ENCODE measurements at places on chromosomes 7 and 10.
A peak's percentile ranks its signal among the peaks of the same experiment; 100 is the strongest.

DNA sequence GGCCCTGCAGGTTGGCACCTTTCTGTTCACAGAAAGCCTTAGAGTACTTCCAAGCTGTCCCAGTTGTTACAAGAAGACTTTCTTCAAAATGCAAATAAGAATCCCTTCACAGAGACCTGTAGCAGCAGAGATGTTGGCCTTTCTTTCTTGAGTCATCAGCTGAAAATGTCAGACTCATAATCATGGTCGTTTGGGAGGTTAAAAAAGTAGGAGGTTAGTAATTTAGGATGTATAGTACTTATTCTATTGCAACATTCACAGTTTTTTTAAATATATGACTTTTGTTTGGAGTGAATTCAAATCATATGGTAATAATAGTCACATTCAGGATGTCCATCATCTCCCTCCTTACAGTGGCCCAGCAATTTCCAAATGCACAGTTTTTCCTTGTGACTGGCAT, 223.9 kb upstream of the GLI3 start:
- no peak for DNase-seq

GRCh38 chr10:86821388-86821999, 65.1 kb downstream of the BMPR1A start:
- DNase-seq, result no peak

DNA sequence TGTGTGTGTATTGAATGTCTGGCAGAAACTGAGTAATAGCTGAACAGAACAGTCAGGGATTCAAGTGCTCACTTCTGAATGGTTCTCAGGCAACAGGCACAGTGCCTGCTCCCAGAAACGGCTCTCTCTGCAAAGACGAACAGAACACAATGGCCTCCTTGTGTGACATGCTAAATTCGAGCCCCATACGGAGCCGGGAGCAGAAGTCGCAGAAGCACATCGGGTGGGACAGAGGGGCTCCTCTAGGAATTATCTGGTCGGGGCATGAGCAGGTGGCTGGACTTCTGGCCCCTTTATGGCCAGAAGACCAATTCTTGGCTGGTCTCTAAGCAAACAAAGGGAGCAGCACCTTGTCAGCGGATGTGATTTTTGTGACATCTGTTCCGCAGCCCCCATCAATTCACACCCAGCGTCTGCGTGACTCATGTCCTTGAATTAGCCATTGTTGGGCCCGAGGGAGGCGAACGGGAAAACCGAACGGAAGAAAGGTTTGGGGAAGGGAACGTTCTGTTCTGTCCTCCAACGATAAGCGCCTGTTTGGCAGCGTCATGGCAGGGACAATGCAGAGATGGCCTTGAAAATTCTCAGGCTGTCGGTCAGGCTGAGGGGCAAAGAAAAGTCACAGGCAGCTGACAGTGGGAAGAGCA, 47.3 kb upstream of the NPTX2 start:
- no peak for DNase-seq

GRCh38 chr7:95922191-95922590, 149.8 kb downstream of the DYNC1I1 start:
- DNase-seq, result no peak

DNA sequence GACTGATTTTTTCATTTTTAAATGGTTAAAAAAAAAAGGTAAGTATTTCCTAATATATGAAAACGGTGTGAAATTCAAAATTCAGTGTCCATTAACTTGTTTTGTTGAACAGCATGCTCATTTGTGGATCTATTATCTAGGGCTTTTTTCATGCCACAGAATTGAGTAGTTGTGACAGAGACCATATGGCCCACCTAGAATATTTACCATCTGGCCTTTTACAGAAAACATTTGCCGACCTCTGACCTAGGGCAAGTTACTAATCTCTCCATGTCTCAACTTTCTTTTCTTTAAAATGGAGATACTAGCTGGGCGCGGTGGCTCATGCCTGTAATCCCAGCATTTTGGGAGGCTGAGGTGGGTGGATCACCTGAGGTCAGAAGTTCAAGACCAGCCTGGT, 41.3 kb downstream of the GRK5 start:
- DNase-seq, result no peak

GRCh38 chr7:100407285-100408180, 21.0 kb downstream of the ZCWPW1 start:
- peak; percentile 61 for DNase-seq

GRCh38 chr7:5225616-5226290, 35.7 kb downstream of the WIPI2 start:
- no peak for DNase-seq

GRCh38 chr7:129780257-129780973, 168.9 kb downstream of the NRF1 start:
- DNase-seq, result peak; percentile 99

DNA sequence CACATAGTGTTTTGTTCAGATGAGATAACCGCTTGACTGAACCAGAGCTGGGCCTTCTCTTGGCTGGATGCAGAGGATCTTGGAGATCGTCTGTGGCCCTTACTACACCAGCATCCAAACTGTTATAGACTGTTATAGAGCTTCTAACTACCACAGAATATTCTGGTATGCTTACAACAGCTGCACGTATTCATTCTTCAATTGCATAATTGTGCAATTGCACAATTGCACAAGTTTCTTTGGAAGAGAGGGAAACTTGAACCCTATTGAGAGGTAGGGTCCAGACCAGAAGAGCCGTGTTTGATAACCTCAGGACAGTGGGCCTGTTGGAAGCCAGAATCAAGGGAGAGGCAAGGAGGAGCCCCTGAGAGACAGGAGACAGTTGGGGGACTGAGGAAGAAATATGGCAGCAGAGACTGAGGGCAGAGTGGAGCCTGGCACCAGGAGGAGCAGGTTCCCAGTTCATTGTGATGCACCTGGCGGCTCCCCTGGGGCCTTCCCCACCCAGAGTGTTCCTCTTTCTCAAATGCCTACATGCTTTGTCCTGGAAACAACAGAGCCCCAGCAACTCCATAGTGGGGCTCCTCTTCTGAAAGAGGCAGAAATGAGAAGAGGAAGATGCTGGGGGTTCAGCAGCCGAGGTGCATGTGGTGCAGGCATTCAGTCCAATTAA, 64.1 kb downstream of the PTPRZ1 start:
- no peak for DNase-seq

GRCh38 chr7:130841416-130841815, 107.4 kb upstream of the KLF14 start:
- no peak for DNase-seq

- no peak for DNase-seq
Observed at GRCh38 chr7:42945821-42946626, 13.8 kb downstream of the MRPL32 start.

DNA sequence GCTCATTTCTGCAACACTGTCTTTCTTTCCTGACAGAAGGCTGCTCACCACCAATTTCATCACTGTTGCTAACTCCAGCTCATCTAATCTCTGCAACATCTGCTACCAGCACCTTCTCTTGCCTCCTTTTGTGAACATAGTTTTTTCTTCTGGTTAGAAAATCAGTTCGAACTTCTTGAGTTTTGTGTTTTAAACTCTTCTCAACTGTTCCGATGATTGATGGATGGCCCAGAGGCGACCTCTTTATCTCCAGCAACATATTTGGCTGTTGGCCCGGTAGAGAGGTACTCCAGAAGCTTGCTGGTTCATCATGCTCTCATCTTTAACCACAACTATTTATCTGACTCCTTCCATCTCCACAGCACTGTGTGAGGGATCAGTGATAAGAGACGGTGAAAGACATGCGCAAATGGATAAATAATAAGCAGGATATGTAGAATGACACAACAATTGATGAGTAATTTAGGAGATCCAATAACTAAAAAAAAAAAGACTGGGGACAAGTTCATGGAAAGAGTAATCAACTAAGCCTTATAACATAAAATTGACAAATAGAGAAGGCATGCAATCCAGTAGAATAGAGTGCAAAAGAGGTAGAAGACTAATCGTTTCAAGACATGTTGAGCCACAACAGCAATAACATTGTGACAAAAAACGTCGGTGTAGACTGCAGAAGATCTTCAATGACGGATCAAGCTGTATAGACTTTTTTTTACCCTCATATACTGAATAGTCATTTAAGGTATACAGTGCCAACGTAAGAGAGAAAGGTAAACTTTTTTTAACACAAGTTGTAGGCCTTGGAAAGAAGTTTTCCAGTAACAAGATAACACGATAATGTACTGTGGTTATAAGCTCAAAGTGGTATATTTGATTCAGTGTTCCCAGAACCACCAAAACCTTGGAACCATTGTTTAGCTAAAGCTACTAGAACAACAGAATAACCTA, 152.2 kb downstream of the CRPPA start:
- no peak for DNase-seq

- peak; percentile 59 for DNase-seq
Observed at GRCh38 chr10:103204353-103205255, 11.5 kb upstream of the NT5C2 start.

- DNase-seq, result no peak
Observed at GRCh38 chr10:132329565-132330485, 2.2 kb upstream of the LRRC27 start.

- no peak for DNase-seq
Observed at GRCh38 chr10:31647861-31648260, 280.8 kb downstream of the ARHGAP12 start.

DNA sequence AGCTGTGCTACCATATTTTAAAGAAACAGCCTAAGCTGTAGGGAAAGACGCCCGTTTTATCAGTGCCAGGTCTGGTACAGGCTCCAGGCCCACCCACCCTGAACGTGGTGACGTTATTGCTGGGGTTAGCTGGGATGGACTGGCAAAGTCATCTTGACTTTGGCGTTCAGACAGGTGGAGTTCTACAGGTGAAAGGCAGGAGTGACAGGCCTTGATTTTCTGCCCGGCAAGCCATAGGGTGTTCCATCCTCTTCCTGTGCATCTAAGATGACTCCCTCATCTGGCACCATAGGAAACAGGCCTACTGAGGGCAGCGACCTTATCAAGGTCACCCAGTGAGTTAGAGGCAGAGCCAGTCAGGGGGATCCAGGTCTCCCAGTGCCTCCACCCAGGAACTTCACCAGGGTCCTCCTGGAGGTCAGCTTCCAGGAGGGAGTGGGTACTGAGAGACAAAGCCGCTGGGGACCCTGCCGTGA, 41.6 kb downstream of the HK1 start:
- no peak for DNase-seq

DNA sequence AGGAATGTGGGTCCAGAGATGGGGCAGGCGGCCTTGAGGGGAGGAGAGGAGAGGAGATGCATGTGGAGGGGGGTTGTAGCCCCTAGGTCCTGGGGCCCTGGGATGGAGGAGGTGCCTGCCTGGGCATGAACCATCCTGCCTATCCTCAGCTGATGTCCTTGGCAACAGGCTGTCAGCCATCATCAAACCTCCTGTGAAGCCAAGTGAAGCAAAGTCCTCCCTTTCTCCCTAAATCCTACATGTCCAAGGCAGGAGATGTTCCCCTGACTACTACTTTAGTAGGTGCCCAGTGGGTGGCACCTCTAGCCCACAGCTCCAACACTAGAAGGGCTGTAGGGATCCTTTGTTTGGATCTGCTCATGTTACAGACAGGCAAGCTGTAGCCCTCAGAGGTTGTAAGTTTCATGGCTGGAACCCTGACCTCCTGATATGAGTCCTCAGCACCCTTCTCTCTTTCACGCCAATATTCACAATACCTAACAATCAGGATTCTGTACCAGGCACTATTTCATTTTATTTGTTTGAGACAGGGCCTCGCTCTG, 66.6 kb upstream of the SYPL1 start:
- DNase-seq, result no peak

DNA sequence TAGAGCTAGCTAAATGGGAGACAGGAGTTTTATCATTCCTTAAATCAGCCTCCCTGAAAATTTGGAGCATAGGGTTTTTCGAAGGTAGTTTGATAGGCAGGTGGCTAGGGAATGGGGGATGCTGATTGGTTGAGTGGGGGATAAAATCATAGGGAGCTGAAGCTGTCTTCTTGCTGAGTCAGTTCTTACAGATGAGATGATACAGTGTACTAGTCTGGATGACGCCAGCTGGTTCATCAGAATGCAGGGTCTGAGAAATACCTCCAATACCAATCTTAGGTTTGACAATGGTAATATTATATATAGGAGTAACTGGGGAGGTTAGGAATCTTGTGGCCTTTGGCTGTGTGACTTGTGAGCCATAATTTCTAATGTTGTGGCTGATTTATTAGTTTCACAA, 271.2 kb downstream of the SUGCT start:
- no peak for DNase-seq

- no peak for DNase-seq
Observed at GRCh38 chr7:33339074-33339790, 209.9 kb downstream of the BBS9 start.

- DNase-seq, result no peak
Observed at GRCh38 chr7:80923211-80923612, 4.4 kb upstream of the SEMA3C start.

DNA sequence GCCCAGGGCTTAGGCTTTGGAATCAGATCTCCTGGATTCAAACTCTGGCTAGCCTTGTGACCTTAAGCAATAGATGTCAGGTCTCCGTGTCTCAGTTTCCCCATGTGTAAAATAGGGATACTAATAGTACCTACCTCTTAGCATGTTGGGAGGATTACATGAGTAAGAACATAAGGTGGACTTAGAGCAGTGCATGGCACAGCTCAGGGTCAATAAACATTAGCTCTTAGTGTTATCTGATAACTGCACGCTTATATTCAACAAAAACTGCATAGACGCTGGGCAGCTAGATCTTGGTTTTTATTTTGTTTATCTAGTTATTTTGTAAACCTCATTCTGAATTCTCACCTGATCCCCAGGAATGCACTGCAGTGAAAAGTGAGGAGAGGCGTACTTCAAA, 17.2 kb downstream of the TBXAS1 start:
- DNase-seq, result no peak

GRCh38 chr7:82210416-82211184, 233.0 kb downstream of the CACNA2D1 start:
- DNase-seq, result no peak

DNA sequence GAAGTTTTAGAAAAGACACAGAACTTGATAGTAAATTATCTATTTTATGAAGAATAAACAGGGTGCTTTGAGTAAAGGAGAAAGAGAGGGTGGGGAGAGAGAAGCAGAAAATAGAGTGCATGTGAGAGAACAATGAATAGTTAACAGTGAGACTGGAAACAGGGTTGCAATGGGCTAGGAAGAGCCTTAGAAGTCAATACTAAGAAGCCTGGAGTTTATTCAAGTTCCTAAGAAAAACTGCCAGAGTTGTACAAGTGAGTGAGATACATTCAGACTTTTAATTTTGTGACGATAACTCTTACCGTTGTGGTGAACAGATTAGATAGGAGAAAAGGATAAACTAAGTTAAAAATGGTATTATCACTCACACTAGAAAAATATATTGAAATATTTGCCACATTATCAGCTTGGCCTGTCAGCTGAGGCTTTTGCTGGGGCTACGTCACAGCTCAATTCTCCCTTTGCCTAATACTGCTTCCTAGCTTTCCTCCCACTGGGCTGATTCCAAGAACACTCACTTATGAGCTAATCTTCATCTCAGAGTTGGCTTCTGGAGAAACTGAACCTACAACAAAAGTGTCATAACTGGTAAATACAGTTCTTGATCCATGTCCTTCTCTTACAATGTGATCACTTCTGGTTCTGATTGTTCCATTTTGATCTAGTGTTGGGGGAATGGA, 92.7 kb downstream of the SEMA3D start:
- DNase-seq, result no peak

DNA sequence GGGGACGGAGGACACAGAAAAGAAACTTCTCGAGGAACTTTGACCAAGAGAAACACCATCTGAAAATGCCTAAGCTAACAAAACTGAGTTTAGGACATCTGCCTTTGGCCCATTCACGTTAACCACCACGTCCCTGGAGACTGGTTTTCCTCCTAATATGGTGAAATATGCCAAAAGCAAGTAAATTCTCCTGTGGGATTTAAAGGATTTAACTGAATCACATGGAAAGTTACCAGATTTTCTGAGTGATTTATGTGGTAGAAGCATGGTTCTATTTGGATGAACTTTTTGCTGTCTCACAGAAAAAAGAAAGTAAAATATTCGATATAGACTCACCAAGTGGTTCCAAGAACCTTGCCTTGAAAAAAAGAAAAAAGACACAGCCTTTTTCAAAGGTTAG, 30.4 kb upstream of the BMPER start:
- DNase-seq, result no peak

Data from HAP-1 (cell line).